ENCODE measurements at places on chromosomes 4 and X. TPM values are rescaled to one million over a fixed set of nuclear protein-coding genes. Genes with fewer than 3 reads are reported as not detected.

GRCh38 chr4:171985129-171985528 is 171.9 kb downstream of the GALNTL6 start:
- no peaks in the 10 kb centered on the region for H3K27me3 ChIP-seq
- H3K4me3 ChIP-seq, result no peak overlapping the region
- H3K4me1 ChIP-seq, result no peaks in the 10 kb centered on the region
- H3K36me3 ChIP-seq, result no peaks in the 10 kb centered on the region

DNA sequence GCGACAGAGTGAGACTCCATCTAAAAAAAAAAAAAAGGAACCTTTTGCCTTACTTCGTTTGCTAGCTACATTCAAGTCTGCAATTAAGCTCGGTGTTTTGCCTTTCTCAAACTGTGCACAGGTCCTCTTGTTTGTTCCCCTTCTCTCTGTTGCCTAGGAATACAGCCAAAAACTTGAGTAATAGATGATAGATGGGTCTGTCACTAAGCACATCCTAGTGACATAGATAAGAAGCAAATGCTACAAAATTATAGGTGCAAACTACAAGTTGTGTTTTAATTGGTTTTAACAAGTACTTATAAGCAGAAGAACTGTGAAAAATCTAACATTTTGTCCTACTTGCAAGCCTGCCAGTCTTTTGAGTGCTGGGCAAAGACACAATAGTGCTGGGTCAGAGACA is 95.2 kb downstream of the SNCA start:
- no peaks in the 10 kb centered on the region for H3K27me3 ChIP-seq
- DNase-seq, result no peak
- no peaks in the 10 kb centered on the region for H3K36me3 ChIP-seq
- H3K4me1 ChIP-seq, result peaks cover 8% of the 10 kb centered on the region
- H3K27ac ChIP-seq, result no peak overlapping the region

DNA sequence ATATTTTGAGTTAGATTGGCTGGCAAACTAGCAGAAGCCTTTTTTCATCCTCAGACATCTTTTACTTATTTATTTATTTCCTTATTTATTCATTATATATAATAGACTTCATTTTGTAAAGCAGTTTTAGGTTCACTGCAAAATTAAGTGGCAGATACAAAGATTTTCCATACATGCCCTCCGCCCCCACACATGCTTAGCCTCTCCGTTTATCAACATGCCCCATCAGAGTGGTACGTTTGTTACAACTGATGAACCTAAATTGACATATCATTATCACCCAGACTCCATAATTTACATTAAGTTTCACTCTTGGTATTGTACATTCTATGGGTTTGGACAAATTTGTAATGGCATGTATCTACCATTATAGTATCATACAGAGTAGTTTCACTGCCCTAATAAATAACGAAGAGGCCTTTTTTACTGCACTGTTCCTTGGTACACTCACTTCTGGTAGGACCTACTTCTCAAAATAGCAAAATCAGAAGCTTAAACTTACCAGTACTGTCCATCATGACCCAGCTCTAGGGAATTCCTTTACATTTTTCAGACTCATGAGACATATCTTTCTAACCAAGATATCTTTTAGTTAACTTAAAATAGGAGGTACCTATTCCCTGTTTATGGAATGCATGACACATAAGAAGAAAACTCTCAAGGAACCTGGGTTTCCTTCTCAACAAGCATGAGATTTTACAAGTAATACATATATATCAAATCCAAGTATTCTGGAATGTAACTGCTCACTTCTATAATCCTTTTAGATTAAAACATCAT is 4.8 kb upstream of the TMPRSS11B start:
- no peak overlapping the region for H3K27ac ChIP-seq
- no peaks in the 10 kb centered on the region for H3K4me1 ChIP-seq
- no peak overlapping the region for H3K4me3 ChIP-seq
- no peak for DNase-seq
- H3K27me3 ChIP-seq, result no peaks in the 10 kb centered on the region
- no peaks in the 10 kb centered on the region for H3K36me3 ChIP-seq

STAP1 gene
- not detected for total RNA-seq

NHSL2 gene
- 3.2 TPM for total RNA-seq
